Cerebellar nuclear complex (tissue), 1 donor: ENCODE measurements at places on chromosomes 1 and 21.

DNA sequence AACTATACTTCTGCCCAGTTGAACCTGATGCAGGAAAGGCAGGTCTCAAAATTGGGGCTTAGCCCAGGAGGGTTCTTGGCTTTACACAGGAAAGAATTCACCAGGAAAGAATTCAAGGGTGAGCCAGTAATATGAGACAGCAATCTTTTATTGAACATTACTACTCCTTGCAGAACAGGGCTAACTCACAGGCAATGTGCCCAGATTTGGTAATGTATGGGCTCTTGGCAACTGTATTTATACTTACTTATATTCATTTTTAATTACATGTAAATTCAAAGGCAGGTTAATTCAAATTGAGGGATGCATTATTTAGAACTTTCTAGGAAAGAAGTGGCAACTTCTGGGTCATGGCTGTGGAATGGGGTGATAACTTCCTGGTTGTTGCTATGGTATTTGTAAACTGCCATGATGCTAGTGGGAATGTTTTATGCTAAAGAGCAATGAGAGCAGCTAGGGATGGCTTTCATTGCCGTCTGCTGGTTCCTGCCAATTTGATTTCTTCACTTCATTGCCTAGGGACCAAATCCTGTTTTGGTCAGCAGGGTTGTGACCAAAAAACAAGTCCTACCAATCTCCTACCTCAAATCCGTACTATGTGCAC lies 107.5 kb downstream of the CHRM3 start:
- no peak for DNase-seq

GRCh38 chr1:171787686-171788480 lies 6.4 kb downstream of the METTL13 start:
- DNase-seq, result no peak

GRCh38 chr1:208273386-208274017 lies 29.3 kb upstream of the PLXNA2 start:
- no peak for DNase-seq

- no peak for DNase-seq
Observed at GRCh38 chr1:209703834-209704504, 677 bp upstream of the HSD11B1 start.

GRCh38 chr1:227043755-227044154 lies 103.7 kb downstream of the COQ8A start:
- no peak for DNase-seq
